ENCODE measurements at places on chromosomes 2 and 18. TPM values are rescaled to one million over a fixed set of nuclear protein-coding genes. Genes with fewer than 3 reads are reported as not detected.

Gene GPR45
- total RNA-seq: not detected

Gene C2orf42
- 19.5 TPM for total RNA-seq

Gene KYNU
- total RNA-seq: 0.20 TPM

Gene SMYD1
- total RNA-seq: not detected

Gene HOXD11
- 2.2 TPM for total RNA-seq

Gene SALL3
- 0.36 TPM for total RNA-seq

Gene COLEC12
- 70.5 TPM for total RNA-seq

DNA sequence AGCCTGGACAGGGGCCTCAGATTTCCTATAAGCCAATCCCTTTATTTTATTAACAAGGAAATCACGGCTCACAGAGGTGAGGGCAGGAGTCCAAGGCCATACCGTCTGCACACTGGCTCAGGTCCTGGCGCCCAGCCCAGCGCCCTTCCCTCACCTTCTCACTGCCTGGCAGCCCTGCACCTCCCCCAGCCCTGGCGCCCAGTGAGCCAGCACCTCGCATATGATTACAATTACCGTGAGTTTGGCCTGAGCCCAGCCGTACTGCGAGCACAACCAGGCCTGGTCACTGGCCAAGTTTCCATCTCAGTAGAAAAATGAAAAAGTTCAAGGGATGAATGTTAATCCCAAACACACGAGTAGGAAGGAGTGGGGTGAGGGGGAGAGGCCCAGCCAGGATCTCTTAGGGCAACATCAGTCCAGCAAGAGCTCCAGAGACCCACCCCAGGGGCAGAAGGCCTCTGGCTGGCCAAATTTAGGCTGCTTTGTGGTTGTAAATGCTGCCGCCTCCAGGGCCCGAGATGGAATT, 68.4 kb downstream of the MCFD2 start:
- DNase-seq: peak; percentile 78

- DNase-seq: no peak
These were observed 8.2 kb downstream of the PTGR3 start for GRCh38 chr18:75200605-75201280.

DNA sequence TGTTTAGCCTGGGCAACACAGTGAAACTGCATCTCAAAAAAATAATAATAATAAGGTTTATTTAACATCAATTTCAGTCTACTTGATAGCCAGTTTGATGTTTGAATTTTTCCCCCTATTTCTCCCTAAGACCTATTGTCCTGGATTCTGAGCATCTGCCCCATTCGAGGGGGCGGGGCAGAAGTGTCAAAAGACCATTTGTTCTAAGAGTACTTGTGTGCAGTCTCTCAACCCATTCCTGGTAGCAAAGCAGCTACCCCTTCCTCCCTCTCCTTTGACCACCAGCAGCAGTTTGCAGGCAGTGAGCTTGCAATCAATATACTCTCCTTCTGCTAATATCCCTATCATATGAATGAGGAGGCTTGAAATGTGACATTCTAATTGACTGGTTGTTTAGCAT, 71.9 kb downstream of the VWC2L start:
- no peak for DNase-seq

- peak; percentile 61 for DNase-seq
These were observed 114.5 kb downstream of the INSIG2 start for GRCh38 chr2:118202707-118203303.

GRCh38 chr2:152385650-152386049, 50.7 kb downstream of the FMNL2 start:
- no peak for DNase-seq

DNA sequence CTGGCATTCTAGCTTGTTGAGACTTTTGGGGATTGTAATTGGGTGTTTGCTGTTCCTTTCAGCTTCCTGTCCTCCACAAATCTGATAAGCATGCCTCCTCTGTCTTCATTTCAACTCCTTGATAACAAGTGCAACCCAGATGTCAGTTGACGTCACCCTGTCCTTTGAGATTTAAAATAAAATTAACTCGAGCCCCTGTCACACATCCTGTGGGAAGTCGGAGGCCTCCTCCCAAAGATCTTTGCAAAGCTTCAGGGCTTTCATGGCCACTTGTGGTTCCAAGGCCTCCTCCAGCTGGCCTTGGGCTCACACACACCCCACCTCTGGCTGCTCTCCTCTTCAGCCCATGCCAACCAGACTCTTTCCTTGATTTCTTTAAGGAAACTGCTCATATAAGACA, 69.9 kb upstream of the ITGA6 start:
- no peak for DNase-seq

GRCh38 chr2:40243581-40244187, 208.2 kb downstream of the SLC8A1 start:
- DNase-seq: no peak

DNA sequence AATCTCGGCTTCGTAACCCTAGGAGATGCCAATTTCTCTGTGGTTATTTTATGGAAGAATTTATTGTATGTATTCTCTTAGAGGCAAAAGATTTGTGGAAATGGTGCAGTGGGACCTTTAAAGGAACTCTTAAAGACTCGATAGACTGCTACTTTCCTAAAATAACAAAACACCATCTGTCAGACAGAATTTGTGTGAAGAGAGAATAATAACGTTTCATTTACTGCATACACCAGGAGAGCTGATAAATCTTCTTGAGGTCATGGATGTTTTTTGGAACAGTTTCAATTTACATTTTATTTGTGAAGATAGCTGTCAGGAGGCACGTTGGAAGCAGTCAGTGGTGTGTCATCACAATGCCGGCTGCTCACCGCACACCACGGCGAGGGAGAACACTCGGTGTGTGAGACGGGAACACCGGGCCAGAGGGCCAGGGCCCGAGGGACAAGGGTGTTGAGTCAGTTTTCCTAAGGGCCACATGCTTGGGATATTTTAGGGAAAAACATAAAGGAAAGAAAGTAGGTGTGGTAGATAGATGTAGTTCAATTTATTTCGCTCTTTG, 1681.0 kb upstream of the DDX18 start:
- no peak for DNase-seq

DNA sequence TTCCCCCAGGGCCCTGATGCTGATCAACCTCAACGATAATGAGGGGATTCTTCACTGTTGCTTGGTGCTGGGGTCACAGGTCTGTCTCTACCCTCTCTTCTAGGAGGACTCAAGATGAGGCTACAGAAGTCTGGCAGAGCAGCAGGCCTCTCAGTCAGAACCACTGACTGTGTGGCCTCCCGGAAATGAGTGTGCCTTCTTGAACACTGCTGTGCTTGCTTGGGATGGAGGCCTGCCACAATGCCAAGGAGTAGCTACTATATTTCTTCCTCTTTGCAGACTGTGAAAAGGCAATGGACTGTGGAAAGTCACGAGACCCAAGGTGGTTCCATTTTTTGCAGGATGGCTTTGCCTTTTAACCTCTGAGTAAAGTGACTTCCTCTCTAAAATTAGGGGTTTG, 5.8 kb upstream of the HOXD1 start:
- DNase-seq: no peak

DNA sequence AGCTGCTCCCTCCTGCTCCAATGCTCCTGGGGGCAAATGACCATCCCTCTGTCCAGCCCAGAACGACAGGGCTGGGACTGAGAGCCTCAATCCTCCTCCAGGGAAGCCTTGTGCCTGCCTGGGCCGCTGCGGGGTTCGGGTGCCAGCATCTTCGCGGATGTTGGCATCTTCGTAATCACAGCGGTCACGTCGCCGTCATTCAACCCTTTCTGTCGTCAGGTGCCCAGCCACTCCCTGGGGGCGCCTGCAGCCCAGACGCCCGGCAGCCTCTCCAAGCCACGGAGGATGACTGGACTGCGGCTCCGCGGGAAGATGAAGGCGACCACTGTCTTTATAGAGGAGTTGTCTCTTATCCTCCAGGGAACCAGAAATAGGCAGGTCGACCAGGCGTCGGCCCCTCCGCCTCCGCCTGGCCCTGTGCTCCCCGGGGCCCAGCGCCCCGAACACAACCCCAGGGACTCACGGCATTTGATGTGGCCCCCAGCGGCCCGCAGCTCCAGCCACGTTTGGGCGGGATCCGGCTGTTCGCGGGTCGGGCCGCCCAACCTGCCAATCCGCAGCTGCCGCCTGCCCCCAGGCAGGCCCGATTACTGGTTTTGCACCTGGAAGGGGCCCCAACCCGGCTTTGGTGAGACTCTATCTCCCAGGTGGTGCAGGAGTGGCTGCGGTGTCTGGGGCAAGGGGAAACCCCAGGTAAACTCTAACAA, 113.9 kb downstream of the THNSL2 start:
- no peak for DNase-seq

DNA sequence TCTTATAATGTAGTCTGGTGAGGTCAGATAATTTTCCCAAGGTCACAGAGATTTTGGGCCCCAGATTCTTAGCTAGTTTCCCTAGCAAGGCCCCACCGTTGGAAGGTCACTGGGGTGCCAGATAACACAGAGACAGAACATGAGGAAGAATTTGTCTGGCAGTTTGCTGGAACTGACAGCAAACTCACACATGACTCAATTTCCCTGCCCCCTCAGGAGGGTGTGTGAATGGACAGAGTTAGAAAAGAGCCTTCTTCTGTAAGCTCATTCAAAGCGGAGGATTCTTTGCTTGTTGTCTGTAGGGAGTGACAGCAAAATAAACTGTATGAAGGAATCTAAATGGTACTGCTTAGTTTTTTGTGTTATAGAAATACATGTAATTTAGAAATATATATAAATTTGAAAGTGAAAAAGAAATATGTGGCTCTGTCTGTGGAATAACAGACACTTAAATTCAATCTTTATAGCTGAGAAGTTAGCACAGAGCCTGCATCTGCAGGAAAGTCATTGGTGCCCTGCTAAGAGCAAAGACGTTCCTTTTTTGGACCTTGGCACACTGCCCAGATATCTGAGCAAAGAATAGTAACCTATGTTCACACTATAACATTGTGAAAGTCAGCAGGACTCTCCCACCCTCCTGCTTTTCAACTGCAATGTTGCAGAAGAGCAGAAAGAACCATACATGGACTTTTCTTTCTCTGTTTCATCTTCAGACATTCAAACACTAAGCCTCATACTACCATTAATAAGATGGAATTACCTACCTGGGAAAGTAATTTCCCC, 2.1 kb downstream of the MDH1 start:
- DNase-seq: no peak

DNA sequence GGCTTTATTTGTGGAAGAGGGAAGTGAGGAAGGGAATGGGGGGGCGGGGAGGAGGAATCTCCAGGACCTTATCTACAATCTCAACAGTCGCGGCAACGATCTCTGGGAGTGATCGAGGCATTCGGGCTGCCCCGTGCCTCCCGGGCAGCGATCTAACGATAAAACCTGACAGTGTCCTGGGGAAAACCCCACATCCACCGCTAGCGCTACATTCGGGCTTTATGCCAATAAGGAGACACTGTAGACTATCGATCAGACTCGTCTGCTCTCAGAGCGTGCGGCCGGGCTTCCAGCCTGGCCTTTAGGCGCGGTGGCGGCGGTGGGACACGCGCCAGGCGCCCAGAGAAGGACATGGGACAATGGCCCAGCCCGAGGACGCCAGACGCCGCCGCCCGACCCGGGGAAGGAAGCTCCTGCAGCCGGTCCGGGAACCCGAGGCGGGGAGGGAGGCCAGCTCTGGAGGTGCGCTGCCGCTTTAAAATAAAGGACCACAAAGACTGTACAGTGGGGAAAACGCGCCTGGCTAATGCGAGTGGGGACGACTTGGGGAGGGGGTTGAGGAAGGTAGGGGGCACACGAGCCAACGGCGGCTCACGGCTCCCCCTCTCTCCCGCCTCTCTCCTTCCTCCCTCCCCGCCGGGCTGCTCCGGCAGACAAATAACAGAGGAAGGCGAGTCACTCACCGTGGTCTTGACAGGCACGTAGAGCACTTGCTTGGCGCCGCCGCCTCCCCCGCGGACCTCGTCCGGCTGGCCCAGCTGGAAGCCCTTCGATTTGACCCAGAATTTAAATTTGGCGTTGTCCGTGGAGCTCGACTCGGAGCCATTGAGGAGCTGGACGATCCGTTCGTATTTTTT, 2.2 kb downstream of the NOL4 start:
- peak; percentile 54 for DNase-seq

DNA sequence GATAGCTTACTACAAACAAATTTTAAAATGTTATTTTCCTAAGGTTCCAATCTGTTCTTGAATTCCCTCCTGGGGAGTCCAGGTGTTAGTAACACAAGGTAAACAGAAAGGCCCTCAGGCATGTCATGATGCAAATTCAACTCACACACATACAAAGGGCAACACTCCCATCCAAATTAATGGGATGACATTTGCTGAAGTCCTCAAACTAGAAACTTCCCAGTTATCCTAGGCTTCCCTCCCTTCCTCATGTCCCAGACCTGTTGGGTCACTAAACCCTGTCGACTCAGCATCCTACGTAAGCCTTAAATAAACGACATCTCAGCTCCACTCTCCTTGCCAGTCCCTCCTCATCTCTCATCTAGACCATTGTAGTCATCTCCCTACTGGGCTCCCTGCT, 85.1 kb downstream of the GREB1L start:
- DNase-seq: no peak

GRCh38 chr2:42116195-42117181, 52.7 kb upstream of the EML4 start:
- DNase-seq: no peak

- no peak for DNase-seq
These were observed 56.0 kb downstream of the TEX44 start for GRCh38 chr2:231648579-231649174.

DNA sequence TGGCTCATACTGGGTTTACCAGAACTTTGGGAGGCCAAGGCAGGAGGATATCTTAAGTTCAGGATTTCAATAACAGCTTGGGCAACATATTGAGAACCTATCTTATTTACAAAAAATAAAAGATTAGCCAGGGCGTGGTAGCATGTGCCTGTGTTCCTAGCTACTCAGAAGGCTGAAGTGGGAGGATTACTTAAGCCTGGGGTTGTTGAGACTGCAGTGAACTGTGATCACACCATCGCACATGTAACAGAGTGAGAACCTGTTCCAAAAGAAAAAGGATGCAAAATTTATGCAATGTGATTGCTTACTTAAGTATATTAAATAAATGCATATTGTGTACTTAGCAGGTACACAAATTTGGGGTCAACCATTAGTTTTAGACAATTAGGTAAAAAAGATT, 768.9 kb upstream of the CDH7 start:
- no peak for DNase-seq

- DNase-seq: no peak
These were observed 105.9 kb upstream of the RMDN2 start for GRCh38 chr2:37819186-37819585.

DNA sequence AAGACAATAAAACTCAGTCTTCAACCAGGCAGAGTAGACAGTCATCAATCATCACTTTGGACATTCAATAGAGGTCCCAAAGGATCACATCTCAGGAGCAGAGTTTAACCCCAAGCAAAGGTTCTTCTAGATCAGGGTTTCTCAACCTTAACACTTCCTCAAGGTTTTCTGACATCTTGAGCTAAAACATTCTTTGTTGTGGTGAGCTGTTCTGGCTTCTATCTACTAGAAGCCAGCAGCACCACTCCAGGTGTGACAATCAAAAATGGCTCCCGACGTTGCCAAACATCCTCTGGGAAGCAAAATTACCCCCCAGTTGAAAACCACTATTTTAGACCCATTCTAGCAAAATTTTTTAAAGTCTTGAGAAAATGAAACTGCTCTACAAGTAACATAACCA, 22.0 kb downstream of the RTTN start:
- no peak for DNase-seq

DNA sequence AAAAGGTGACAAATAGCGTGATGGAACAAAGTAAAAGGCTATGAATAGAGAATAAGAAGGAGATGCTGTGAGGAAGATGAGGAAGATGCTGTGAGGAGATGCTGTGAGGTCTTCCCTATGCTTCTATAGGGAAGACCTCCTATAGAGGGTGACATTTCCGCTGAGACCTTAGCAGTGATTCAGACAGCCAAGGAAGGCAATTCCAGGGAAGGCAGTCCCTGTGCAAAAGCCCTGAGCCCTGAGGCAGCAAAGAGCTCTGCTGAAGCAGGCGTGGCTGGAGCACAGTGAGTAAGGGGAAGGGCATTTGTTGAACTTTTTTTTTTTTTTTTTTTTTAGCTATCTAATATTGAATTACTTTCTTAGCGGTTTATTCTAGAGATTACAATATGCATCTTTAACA, 142.7 kb upstream of the FOSL2 start:
- no peak for DNase-seq

Measured in mesothelial cell of epicardium (in vitro differentiated cells).